ENCODE measurements at places on chromosomes 2 and 18.

- no peak for DNase-seq
Measured at GRCh38 chr2:96501886-96502810, 3.0 kb downstream of the NEURL3 start.

- DNase-seq = no peak
Measured at GRCh38 chr2:98769114-98769476, 38.2 kb upstream of the MGAT4A start.

DNA sequence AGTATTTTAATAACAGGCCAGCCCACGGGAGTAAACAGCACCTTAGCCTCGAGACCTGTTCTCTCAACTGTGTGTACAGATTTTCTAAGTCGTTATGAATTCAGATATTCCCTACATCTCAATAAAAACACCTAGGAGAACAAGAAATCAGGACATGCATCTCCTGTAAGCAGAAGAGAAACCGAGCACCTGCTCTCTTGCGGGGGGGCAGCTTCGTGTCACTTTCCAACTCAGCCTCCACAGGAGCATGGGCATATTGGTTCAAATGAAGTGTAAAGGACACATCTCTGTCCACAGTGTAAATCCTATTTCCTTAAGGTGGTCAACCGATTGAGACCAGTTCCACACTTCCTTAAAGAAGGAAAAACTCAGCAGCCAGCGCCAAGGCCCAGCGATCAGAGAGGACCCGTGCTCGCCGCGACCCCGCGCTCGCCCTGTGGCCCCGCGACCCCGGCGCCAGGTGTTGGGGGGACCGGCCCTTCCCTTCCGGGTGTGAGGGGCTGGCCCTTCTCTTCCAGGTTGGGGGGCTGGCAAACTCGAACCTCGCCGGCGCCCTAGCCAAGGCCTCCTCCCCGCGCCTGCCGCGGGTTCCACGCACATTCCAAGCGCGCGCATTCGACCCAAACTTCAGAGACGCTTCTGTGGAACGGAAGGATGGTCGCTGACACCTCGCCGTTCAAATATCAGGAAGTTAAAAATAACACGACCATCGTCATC is 652 bp downstream of the SH3YL1 start:
- DNase-seq = no peak

GRCh38 chr2:96092951-96093350 is 23.4 kb downstream of the ADRA2B start:
- DNase-seq = no peak

DNA sequence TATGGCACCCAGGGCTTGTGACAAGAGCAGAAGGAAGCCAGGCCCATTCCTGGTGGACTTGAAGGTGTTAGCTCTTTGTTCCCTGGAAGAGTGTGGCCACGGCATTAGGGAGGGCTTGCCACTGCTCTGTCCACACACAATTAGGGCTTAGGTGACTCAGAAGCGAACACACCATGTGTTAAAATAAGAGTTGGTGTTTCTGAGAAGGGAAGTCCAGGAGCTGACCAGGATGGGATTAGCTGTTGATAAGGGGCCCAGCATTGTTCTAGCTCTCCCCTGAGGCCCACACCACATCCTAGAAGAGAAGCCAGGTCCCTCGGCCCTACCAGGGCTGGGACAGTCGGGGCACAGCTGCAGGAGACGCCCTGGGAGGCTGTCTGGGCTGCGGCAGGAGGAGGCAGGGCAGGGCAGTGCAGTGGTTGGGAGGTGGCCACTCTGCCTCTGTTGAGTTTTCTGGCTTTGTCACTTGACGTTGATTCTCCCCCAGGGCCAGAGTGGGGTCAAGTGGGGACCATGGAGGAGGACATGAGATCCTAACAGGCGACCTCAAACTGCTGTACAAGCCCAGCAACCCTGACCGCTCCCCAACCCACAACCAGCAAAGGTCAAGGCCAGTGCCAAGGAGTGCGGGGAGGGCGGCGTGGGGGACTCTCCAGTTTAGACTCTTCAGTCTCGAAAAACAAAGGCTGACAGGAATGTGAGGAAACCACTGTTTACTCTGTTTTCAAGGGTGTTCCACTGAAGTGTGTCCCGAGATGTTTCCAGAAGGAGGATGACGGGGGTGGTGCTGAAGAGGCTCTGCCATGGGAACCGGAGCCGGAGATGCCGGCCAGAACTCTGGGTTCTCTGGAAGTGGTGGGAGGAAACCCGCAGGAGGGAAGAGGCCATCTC is 16.8 kb downstream of the GNLY start:
- DNase-seq = no peak

GRCh38 chr18:3061581-3062312 is 48.8 kb upstream of the LPIN2 start:
- no peak for DNase-seq
